ENCODE measurements at places on chromosomes 12 and 14.
A peak's percentile ranks its signal among the peaks of the same experiment; 100 is the strongest.

- no peak overlapping the region for H3K27ac ChIP-seq
- peaks cover 23% of the 10 kb centered on the region for H3K4me1 ChIP-seq
- DNase-seq = no peak
- no peaks in the 10 kb centered on the region for H3K36me3 ChIP-seq
- no peaks in the 10 kb centered on the region for H3K27me3 ChIP-seq
- no peak overlapping the region for H3K4me3 ChIP-seq
These were observed 9.2 kb upstream of the INF2 start for GRCh38 chr14:104680056-104680805.

DNA sequence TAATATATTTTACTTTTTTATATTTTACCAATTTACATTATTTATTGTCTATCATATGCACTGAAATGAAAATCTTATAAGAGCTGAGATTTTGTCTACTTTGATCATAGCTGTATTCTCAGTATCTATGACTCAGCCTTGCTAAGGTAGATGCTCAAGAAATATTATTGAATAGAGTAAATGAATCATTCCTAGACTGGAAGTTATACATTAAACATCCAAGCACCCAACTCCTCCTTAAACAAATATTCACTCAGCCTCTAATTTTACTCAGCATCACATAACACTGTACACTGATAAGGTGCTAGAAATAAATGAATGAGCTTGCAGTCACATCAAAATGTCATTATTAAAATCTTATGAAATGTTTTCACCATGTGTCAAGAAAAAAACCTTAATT, 1424.9 kb downstream of the LRFN5 start:
- DNase-seq = no peak
- H3K4me1 ChIP-seq = no peaks in the 10 kb centered on the region
- H3K27ac ChIP-seq = no peak overlapping the region
- H3K36me3 ChIP-seq = no peaks in the 10 kb centered on the region
- no peaks in the 10 kb centered on the region for H3K27me3 ChIP-seq

- DNase-seq = no peak
- peaks cover 1% of the 10 kb centered on the region for H3K36me3 ChIP-seq
- H3K27ac ChIP-seq = no peak overlapping the region
- H3K4me3 ChIP-seq = no peak overlapping the region
- peaks cover 12% of the 10 kb centered on the region for H3K4me1 ChIP-seq
- no peaks in the 10 kb centered on the region for H3K27me3 ChIP-seq
These were observed 36.0 kb downstream of the FBRSL1 start for GRCh38 chr12:132525833-132526455.

- no peak overlapping the region for H3K4me3 ChIP-seq
- peaks cover 10% of the 10 kb centered on the region for H3K4me1 ChIP-seq
- no peak overlapping the region for H3K27ac ChIP-seq
- H3K27me3 ChIP-seq = no peaks in the 10 kb centered on the region
- DNase-seq = no peak
- no peaks in the 10 kb centered on the region for H3K36me3 ChIP-seq
These were observed 32.6 kb upstream of the MAX start for GRCh38 chr14:65134651-65135579.

DNA sequence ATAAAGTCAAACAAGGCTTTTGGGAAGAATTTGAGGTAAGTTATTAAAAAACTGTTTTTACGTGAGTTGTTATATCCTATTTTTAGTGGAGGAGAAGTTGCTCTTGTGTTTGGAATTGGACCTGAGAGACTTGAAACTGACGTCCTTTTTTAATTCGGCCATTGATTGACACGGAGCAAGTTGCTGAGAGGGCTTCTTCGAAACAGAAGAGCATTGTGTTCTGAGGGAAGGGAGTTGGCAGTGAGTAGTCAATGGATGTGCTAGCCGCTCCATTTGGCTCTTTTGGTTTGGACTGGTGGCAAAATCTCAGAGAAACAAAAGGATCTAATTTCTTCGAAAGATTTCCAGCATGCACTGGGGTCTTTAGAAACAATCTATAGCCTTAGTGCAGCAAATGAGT, 37.3 kb downstream of the PTPN11 start:
- no peak for DNase-seq
- H3K4me1 ChIP-seq = no peaks in the 10 kb centered on the region
- no peak overlapping the region for H3K27ac ChIP-seq
- no peak overlapping the region for H3K4me3 ChIP-seq
- peaks cover 90% of the 10 kb centered on the region for H3K36me3 ChIP-seq
- H3K27me3 ChIP-seq = no peaks in the 10 kb centered on the region

DNA sequence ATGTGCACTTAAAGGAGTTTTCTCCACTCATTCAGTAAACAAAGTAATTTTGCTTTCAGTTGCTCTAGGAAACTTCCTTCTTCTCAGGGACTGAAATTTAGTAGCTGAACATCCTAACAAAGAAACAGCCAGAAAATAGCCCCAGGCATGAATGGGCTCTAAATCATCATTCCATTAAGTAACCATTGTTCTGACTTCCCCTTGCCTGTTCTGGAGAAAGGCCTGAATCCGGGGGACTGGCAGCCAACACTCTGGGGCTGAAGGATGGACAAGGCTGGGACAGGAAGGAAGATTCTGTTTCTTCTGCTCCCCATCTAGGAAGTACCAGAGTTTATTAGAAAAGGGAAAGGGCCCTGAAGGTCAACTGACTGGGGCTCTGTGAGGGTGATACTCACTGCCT, 104.5 kb downstream of the ESRRB start:
- H3K36me3 ChIP-seq = no peaks in the 10 kb centered on the region
- DNase-seq = no peak
- H3K27ac ChIP-seq = no peak overlapping the region
- no peak overlapping the region for H3K4me3 ChIP-seq

DNA sequence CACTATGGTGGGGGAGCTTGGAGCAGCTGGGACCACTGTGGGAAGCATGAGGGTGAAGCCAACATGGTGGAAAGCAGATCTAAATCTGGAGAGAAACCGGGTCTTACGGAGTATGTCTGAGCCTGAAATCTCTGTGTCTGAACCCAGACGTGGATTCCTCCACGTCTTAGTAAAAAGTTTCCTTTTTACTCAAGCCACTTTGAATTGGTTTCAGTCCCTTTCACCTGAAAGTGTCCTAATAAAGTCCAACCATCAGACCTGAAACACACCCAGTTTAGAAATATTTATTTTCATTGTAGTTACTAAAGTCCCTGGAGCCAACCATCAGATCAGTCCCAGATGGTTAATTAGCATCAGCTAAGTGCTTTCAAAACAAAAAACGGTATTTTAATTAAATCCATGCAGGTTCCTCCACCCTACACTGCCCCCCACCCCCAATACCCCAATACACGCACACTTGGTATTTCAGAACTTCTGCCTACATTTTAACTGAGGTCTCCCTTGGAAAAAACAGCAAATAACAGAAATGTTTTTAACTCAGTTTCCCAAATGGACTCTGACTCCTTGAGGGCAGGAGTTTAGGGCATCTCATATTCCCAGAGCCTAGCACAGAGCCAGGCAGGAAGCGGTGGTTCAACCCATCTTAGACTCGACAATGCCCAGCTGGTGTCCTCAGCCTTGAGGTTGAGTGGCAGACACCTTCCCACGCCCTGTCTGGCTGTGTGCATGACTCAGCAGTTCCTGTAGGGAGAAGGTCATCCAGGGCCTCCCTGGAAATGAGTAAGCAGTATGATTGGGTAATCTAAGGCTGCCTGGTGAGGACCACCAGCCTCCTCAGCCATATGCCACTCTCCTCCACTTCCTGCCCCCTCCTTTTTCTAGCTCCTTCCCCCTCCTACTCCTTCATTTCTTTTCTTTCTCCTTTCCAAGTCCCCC, 175.8 kb downstream of the TTC8 start:
- H3K27ac ChIP-seq = no peak overlapping the region
- H3K4me3 ChIP-seq = no peak overlapping the region
- DNase-seq = peak; percentile 39
- H3K27me3 ChIP-seq = peaks cover 24% of the 10 kb centered on the region
- H3K4me1 ChIP-seq = peaks cover 7% of the 10 kb centered on the region
- H3K36me3 ChIP-seq = no peaks in the 10 kb centered on the region

DNA sequence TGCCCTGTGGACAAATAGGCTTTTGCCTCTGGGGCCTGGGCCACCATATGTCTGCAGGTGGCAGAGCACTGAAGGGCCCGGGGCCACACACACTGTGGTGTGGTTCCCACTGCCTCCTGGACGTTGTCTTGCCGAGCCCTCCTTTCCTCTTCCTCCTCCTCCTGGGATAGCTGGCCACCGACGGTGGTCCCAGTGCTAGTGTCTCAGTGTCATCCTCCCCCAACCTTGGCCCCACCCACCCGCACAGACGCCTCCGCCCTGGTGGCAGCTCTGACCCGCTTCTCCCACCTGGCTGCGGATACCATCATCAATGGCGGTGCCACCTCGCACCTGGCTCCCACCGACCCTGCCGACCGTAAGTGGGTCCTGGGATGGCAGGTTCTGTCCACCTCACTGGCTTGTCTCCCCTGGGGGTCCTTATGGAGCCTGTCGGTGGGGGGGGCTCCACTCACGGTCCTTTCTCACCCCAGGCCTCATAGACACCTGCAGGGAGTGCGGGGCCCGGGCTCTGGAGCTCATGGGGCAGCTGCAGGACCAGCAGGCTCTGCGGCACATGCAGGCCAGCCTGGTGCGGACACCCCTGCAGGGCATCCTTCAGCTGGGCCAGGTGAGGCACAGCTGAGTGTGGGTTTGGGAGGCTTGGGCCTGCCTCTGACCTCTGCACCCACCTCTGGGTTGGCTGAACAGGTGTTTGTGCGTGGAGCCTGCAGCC, 23.5 kb downstream of the HIP1R start:
- no peak overlapping the region for H3K27ac ChIP-seq
- H3K36me3 ChIP-seq = peaks cover 64% of the 10 kb centered on the region
- no peaks in the 10 kb centered on the region for H3K27me3 ChIP-seq
- H3K4me3 ChIP-seq = no peak overlapping the region
- DNase-seq = no peak

DNA sequence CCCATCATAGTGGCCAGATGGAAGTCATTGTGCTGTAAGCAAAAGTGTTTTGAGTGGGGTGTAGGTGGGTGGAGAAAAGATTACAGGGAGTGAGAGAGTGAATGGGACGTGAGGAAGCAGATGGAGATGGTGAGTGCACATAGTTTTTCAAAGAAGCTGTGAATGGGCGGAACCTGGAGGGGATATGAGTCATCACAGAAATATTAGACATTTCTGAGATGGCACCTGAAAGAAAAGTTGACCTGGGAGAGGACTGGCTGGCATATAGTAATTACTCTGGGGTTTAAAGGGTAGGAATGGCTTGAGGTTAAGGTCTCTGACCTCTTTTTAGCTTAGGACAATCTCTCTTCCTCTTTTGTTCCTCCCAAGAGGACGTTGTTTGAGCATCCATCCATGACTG, 50.5 kb downstream of the ANO4 start:
- H3K4me3 ChIP-seq = no peak overlapping the region
- no peak overlapping the region for H3K27ac ChIP-seq
- H3K4me1 ChIP-seq = no peaks in the 10 kb centered on the region
- no peaks in the 10 kb centered on the region for H3K36me3 ChIP-seq

DNA sequence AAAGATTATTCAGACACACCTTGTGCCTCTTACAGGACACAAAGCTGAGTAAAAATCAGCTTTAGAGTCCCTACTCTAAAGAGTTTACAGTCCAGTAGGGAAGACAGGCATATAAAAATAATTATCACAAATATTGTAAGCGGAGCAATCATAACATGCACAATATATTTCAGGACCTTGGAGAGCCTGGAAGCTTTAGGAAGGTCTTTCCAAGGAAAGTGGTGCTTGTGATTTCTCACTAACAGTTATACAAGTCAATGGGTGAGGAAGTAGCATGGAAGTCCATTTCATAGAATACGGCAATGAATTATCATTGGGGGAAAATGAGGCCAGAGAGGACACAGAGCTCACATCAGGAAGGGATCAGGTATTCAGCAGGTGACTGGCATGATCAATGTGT, 268.3 kb downstream of the C12orf50 start:
- no peaks in the 10 kb centered on the region for H3K36me3 ChIP-seq
- no peak overlapping the region for H3K4me3 ChIP-seq
- DNase-seq = no peak
- H3K4me1 ChIP-seq = no peaks in the 10 kb centered on the region
- no peaks in the 10 kb centered on the region for H3K27me3 ChIP-seq
- H3K27ac ChIP-seq = no peak overlapping the region

- no peaks in the 10 kb centered on the region for H3K4me1 ChIP-seq
- H3K27me3 ChIP-seq = no peaks in the 10 kb centered on the region
- no peaks in the 10 kb centered on the region for H3K36me3 ChIP-seq
- no peak overlapping the region for H3K4me3 ChIP-seq
These were observed 73.9 kb downstream of the SYT1 start for GRCh38 chr12:78938341-78939084.

- H3K27ac ChIP-seq = no peak overlapping the region
- no peaks in the 10 kb centered on the region for H3K27me3 ChIP-seq
- H3K4me1 ChIP-seq = peaks cover 28% of the 10 kb centered on the region
- no peak for DNase-seq
These were observed 57.0 kb downstream of the NCOR2 start for GRCh38 chr12:124510301-124510970.

GRCh38 chr14:94317259-94317658, 5.9 kb downstream of the SERPINA6 start:
- H3K4me1 ChIP-seq = no peaks in the 10 kb centered on the region
- no peak overlapping the region for H3K27ac ChIP-seq
- no peaks in the 10 kb centered on the region for H3K36me3 ChIP-seq
- no peak for DNase-seq
- H3K4me3 ChIP-seq = no peak overlapping the region

DNA sequence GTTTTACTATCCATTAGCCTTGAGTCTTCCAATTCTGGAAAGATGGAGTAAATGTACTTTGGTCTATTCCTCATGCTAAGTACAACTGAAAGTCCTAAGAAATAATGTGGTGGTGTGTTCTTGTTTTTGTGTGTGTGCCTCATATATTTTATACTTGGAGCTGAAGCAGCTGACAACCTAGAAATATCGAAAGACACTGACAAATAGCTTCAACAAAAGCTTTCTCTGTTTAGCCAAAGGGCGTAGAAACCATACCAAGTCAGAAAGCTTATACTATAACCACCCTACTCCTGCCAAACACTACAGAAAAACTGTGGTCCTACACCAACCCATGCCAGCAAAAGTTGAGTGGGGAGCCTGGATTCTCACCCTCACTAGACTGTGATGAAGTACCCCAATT, 188.4 kb downstream of the GPHN start:
- no peak overlapping the region for H3K27ac ChIP-seq
- H3K4me3 ChIP-seq = no peak overlapping the region

GRCh38 chr14:98138666-98139065, 1133.3 kb downstream of the BCL11B start:
- peaks cover 6% of the 10 kb centered on the region for H3K36me3 ChIP-seq
- H3K27ac ChIP-seq = peak overlapping the region; percentile 96
- H3K4me1 ChIP-seq = peaks cover 92% of the 10 kb centered on the region
- no peaks in the 10 kb centered on the region for H3K27me3 ChIP-seq
- DNase-seq = peak; percentile 77

- H3K4me3 ChIP-seq = peak overlapping the region; percentile 79
- no peak overlapping the region for H3K27ac ChIP-seq
- no peaks in the 10 kb centered on the region for H3K36me3 ChIP-seq
- peaks cover 89% of the 10 kb centered on the region for H3K27me3 ChIP-seq
These were observed 833 bp upstream of the BHLHE41 start for GRCh38 chr12:26125400-26126339.

DNA sequence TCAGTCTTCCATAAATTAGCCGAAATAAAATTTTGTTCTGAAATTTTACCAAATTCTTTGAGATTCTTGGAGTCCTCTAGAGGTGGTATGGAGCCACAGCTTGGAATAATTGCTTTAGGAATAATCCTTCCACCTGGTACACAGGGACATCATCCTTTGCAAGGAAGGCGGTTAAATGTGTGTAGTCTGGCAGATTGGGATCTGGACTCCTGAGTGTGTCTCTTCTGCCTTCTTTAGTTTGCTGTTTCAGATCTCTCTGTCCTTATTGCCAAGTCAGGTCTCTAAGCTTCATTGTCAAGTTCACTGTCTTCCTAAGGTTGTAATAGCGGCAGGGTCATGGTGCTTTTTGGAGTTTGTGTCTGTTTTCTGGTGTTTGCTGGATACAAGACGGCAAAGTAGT, 393.9 kb upstream of the RGS6 start:
- no peak for DNase-seq
- H3K4me3 ChIP-seq = no peak overlapping the region
- peaks cover 4% of the 10 kb centered on the region for H3K36me3 ChIP-seq
- H3K27ac ChIP-seq = no peak overlapping the region
